Stimulated activated CD8-positive, alpha-beta memory T cell treated with anti-CD3 and anti-CD28 coated beads, Interleukin-2, amount 100 ng/mL, for 1 hour (primary cell): ENCODE measurements at places on chromosomes 1 and 21.

DNA sequence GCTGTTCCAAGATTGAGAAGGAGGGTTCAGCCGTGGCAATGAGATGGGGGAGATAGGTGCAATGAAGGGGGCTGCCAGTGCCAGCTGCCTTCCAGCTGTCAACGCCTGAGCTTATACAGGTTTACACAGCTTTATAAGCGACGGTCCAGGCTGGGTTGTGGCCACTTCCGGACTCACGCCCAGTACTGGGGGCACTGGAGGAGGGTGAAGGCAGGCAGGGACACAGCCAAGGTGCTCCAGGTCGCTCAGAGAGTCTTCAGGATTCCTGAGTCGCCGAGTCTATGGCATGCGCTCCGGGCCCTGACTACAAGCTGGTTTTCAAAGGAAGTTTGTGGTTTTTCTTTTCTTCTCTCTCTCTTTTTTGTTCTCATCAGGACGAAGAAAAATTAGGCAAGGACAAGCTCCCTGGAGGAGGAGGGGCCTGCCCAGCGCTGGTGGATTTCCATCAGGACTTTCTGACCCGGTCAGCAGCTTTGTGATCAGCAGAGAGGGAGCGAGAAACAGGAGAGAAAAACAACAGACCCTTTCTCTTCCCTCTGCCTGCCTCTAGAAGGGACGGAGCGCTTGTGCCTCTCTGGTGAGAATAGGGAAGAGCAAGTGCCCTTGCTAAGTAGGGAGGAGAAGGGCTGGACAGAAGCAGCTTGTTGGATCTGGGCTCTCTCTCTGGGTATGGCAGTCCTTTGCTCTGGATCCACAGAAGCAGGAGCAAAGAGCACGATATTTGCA is at the start of gene MINDY1:
TSS of gene MINDY1 (minus strand) at position 576 of the 726 bp plus-strand sequence. CDS start 4,285 bp downstream, outside the sequence.
- no peak for DNase-seq

- no peak for DNase-seq
These were observed 9.6 kb upstream of the FAM78B start for GRCh38 chr1:166176416-166176815.

DNA sequence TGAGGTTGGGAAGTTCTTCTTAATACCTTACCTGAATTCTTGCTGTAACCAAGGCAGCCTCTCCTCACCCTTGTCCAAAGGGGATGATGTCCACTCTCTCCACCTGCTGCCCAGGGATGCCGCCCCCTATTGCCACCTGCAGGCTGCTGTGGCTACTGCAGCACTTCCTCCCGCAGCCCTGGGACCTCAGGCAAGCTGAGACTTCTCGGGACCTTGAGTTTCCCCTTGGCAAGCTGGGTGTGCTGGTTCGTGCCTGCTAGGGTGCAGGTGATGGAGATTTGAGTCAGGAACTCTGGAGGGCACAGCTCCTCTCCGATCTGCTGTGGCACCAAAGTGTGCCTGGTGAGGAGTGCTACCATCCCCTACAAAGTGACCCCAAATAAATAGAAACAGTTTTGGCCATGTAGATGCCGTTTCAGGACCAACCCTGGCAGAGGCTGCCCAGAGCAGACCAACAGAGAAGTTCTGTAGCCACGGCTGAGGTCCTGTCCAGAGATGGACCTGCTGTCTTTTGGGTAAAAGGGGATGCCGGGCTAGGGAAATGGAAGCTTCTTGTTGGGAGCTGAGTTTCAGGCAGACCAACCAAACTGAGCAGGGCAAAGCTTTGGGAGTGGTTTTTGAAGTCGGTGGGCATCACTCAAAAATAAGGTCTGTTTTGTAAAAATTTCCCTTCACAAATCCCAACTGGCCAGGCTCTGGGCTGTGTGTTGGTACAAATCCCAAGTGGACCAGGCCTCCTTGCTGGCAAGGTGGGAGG is 31.7 kb downstream of the RUNX3 start:
- no peak for DNase-seq

- no peak for DNase-seq
These were observed 112.3 kb upstream of the TRABD2B start for GRCh38 chr1:48109390-48110013.

DNA sequence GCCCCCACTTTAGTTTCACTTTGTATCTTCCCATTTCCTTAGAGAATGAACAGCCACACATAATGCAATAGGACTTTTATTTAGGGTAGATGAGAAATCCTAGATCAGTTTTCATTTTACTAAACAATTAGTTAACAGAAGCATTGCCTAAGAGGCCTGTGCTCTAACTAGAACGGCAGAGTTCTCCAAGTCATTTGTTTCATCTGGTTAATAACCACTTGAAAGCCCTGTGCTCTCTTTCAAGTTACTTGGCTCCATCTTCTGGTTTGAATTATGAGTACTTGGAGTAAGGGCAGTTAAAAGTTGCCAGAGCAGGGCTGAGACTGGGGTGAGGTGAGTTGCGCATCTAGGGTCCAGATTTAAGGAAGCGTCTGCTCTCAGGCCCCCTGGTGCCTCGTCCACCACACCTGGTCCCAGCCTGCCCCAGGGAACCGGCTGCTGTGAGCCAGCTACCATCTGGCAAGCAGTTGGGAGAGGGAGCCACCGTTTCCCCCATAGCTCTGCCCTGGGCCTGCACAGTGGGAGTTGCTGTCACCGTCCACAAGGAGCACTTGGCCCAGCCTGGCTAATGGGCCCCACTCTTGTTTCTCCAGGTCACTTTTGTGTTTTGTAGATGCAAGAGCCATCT is 18.1 kb upstream of the SLC44A3 start:
- DNase-seq: no peak

GRCh38 chr1:151867321-151867720 is 13.8 kb upstream of the THEM5 start:
- DNase-seq: no peak

- no peak for DNase-seq
These were observed 68.7 kb upstream of the LRIF1 start for GRCh38 chr1:111032295-111032897.

GRCh38 chr1:241776911-241777310 is 71.1 kb upstream of the EXO1 start:
- DNase-seq: no peak

DNA sequence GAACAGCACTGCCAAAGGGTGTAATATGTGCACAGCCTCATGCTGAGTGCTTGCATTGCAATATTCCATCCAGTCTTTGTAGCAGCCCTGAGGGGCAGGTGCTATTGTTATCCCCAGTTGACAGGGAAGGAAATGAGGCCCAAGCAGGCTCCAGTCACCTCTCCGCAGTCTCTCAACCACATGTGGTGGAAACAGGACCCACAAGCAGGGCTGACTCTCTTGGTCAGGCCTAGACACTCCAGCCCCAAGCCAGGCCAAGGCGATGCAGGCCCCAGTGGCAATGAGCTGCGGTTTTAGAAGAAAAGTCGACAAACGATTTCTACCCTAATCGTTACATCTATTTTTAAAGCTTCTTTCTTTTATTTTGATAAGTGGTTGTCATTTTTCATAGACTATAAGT is 52.6 kb upstream of the GADD45A start:
- DNase-seq: no peak

DNA sequence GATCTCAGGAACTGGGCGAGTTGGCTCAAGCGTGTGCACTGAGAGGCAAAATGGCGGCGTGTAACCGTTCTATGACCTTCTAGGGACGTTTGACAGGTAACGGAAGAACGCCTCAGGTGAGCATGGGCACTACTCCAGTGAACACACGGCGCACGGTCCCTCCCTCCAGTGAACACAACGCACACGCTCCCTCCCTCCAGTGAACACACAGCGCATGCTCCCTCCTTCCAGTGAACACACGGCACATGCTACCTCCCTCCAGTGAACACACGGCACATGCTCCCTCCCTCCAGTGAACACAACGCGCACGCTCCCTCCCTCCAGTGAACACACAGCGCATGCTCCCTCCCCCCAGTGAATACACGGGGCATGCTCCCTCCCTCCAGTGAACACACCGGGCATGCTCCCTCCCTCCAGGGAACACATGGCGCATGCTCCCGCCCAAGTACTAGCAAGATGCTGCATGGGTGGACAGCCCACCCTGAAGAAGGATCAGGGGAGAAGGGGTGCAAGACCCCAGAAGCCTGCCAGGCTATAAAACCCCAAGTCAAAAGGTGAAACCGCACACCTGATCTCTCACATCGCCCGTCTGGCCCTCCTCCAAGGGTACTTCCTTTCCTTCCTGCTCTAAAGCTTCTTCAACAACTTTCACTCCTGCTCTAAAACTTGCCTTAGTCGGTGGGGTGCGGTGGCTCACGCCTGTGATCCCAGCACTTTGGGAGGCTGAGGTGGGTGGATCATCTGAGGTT is 3.5 kb downstream of the C1orf159 start:
- no peak for DNase-seq

GRCh38 chr1:37318490-37318889 is 155.9 kb upstream of the ZC3H12A start:
- DNase-seq: no peak

DNA sequence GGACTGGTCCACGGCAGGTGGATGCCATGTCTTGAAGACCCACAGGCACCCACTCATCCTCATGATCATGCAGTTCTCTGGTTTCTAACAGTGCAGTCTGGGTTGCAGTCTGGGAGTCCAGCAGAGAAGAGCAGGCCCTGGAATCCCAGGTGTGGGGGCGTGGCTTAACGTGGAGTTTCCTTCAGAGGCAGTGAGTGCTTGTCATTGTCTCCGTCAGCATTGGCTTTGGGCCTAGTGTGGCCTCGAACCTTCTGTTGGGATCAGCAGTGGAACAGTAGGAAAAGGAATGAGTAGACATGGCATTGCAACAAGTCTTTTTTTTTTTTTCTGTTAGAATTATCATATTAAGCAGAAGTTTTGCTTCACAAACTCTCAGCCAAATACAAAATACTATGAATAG is 12.8 kb downstream of the LGALS8 start:
- no peak for DNase-seq

- DNase-seq: no peak
These were observed 231.7 kb upstream of the B3GALT2 start for GRCh38 chr1:193417945-193418744.

GRCh38 chr1:198556971-198557370 is 16.5 kb upstream of the ATP6V1G3 start:
- peak; percentile 10 for DNase-seq

DNA sequence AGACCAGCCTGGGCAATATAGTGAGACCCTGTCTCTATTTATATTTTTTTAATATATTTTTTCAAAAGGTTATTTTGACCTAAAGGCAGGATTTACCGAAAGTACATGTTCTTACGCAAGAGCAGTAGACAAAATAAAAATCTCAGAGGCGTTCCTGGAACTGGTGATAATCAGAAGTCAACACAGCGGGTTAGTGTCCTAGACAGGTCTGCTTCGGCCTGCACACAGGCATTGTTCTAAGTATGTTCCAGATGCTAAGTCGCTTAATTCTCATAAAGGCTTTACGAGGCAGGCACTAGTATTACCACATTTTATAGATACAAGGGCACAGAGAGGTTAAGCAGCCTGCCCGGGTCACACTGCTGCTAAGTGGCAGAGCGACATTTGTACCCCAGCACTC is 56.9 kb upstream of the SLC25A33 start:
- DNase-seq: no peak

DNA sequence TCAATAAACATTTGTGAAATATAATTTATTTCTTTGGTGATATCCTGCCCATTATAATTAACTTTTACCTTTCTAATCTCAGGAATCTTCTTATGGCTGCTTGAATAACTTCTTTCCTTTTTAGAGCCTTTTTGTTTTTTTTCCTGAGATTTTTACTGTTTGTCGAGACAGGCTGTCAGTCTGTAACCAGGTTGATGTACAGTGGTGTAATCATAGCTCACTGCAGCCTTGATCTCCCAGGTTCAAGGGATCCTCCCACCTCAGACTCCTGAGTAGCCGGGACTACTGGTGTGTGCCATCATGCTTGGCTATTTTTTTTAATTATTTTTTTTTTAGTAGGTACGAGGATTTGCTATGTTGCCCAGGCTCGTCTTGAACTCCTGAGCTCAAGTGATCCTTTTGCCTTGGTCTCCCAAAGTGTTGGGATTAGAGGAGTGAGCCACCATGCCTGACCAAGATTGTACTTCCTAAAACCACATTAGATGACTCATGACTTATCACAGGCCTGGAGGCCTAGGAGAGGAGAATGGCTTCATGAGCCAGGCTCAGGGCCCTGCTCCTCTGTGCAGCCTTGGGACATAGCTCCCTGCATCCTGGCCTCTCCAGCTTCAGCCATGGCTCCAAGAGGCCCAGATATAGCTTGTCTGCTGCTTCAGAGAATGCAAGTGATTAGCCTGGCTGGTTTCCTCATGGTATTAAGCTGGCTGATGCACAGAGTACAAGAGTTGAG is 48.6 kb downstream of the CTH start:
- DNase-seq: no peak

- DNase-seq: no peak
These were observed 23.7 kb downstream of the UROD start for GRCh38 chr1:45035631-45036301.

DNA sequence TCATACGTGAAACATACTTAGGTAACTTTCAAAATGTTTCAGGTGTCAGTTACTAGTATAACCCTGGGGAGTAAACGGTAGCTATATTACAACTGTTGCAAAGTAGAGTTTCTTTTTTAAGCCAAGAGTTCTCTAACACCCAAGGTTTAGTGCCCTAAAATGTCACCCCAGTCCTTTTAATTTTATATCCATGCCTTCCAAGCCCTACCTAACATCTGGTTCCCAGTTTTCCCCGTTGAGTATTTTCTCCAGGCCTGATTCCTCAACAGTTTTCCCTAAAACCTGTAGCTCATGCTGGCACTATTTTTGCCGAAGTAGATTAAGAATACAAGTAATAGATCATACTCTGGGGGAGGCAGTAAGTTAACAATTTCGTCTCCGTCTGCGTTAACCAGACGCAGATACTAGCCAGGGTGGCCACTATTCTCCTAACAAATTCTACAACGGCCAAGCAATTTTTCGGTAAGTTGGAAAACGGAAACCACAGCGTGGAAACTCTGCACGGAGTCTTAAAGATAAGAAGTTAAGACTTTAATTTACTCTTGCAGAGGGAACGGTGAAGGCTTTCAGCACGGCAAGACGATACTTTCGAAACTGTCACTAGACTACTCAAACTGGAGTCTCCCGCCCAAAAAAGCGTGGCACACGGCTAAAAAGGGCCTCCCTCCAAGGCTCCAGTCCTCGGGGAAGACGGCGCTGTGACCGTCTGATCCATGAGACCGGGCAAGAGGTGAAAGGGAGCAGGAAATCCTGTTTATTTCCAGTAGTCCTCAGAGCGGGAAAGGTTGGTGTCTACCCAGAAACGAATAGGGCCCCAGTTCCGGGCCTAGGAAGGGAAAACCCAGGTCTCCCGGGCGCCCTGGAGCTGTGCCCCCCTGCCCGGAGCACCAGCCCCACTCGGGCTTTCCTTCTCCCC is 945 bp downstream of the SRSF4 start:
- DNase-seq: no peak

- DNase-seq: no peak
These were observed 34.9 kb upstream of the VASH2 start for GRCh38 chr1:212915245-212916091.

- DNase-seq: no peak
These were observed 6.4 kb downstream of the FCRL2 start for GRCh38 chr1:157770442-157771043.

- DNase-seq: no peak
These were observed 111.5 kb upstream of the LYPLAL1 start for GRCh38 chr1:219062161-219062560.

- DNase-seq: no peak
These were observed 167.3 kb downstream of the FASLG start for GRCh38 chr1:172826096-172826741.
